ENCODE measurements at places on chromosomes 4 and X.

DNA sequence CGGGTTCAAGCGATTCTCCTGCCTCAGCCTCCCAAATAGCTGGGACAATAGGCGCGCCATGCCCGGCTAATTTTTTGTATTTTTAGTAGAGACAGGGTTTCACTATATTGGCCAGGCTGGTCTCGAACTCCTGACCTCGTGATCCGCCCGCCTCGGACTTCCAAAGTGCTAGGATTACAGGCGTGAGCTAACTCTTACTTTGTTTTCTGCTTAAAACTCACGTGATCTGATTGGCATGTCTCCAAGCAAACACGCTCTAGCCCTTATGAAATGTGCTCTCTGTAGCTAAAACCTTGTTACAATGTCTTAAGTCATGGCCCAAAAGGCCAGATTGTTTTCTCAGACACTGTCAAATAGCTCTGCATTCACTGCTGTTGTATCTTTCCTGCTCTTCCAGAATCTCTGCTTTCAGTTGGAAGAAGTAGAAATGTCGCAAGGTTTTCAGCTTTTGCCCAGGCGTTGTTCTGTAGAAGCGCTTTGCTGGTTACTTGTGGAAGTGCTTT lies 39.7 kb upstream of the OGT start:
- peak; percentile 25 for DNase-seq

DNA sequence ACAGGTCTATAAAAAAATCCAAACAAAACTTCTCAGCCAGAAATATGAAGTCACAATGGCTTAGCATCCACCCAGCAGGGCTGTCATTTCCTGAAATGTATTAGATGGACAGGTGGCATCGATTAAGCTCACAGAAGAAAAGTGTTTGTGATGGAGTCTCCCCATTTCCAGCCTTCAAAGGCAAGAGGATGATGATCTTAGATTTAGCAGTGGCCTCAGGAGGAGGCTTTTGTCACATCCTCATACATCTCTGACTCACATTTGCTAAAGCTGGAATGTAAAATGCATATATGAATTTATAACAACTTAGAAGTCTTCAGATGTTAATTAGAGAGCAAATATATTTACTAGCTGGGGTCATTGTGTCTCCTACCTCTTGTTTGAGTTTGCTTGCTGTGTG lies 441.9 kb downstream of the SPRY1 start:
- no peak for DNase-seq

GRCh38 chr4:171101845-171102244 lies 711.4 kb upstream of the GALNTL6 start:
- no peak for DNase-seq

- no peak for DNase-seq
Observed at GRCh38 chrX:140360284-140360683, 144.6 kb downstream of the SOX3 start.

GRCh38 chr4:31146366-31146765 lies 426.2 kb downstream of the PCDH7 start:
- DNase-seq = no peak

- no peak for DNase-seq
Observed at GRCh38 chr4:79982601-79983322, 90.3 kb downstream of the ANTXR2 start.

DNA sequence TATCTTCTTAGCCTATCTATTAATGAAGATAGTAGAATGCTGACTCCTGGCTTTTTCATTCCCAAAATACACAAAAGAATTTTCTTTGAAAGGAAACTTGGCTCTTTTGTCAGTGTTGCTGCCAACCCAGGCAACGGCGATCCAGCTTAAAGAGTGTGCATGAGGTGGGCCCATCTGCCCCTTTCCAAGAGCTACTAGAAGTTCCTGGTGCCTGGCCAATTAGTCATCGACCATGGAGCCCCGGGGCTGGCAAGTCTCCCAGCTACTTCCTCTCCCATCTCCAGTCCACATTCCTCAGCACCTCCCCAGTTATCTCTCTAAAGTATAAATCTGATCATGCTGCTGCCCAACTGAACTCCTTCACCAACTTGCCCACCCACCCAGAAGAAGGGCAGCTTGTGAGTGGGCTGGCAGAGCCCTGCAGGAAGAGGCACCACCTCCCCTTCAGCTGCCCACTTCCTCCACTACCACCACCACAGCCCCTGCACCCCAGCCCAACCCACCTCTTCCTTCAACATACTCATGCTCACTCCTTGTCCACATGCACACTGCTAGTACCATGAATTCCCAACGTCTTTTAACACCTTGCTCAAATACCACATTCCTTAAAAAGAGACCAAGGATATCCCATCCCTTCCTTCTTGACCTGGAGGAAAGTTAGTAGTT lies 158.2 kb upstream of the MAP3K15 start:
- DNase-seq = peak; percentile 9

- no peak for DNase-seq
Observed at GRCh38 chr4:4325321-4325720, 35.3 kb downstream of the ZBTB49 start.

Measured in hematopoietic multipotent progenitor cell treated with erythropoietin and hydrocortisone succinate and interleukin-3 and kit ligand, for 8 days (in vitro differentiated cells).